ENCODE measurements at places on chromosomes 16 and 17.

- DNase-seq: no peak
These were observed 55.0 kb upstream of the MEAK7 start for GRCh38 chr16:84559311-84559932.

GRCh38 chr16:1527836-1528811 is 5.3 kb upstream of the TMEM204 start:
- DNase-seq: no peak

- DNase-seq: peak; percentile 69
These were observed 114.2 kb downstream of the METRNL start for GRCh38 chr17:83193336-83194185.

GRCh38 chr17:4017377-4017776 is 53.1 kb upstream of the ATP2A3 start:
- no peak for DNase-seq

GRCh38 chr16:15686287-15686686 is 36.2 kb downstream of the NDE1 start:
- DNase-seq: no peak

Measured in aorta (tissue), 5 donors.